ENCODE measurements at places on chromosomes 7 and 10. TPM values are rescaled to one million over a fixed set of nuclear protein-coding genes. Genes with fewer than 3 reads are reported as not detected.

DNA sequence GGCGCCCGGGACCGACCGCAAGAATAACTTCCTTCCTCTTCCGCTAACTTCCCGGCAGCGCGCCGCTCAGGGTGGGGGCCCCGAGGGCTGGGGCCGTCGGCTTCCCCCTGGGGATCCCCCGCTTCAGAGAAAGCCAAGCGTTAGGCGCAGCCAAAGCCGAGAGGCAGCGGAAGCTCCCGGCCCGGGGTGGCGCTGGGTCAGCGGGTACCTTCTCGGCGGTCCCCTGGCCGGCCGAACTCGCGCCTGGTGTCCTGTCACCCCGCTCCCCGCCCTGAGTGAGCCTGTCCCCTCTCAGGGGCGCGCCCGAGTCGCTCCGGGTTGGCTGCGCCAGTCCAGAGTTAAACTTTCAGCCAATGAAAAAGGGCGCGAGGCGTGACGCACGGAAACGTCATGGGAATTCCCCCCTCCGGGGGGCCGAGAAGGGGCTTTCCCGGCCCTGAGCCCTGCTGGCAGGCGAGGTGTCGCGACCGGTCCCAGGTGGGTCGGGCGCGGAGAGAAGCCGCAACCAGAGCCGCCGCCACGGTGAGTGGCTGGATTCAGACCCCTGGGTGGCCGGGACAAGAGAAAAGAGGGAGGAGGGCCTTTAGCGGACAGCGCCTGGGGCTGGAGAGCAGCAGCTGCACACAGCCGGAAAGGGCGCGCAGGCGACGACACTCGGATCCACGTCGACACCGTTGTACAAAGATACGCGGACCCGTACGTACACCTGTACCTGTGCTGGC lies 1.3 kb upstream of the NFKB2 start:
- no peak for DNase-seq
- H3K4me3 ChIP-seq, result peak overlapping the region; percentile 67
- H3K36me3 ChIP-seq, result no peaks in the 10 kb centered on the region
- no peaks in the 10 kb centered on the region for H3K27me3 ChIP-seq
- H3K27ac ChIP-seq, result peak overlapping the region; percentile 98

- no peaks in the 10 kb centered on the region for H3K4me1 ChIP-seq
- no peak for DNase-seq
- H3K27ac ChIP-seq, result no peak overlapping the region
- H3K27me3 ChIP-seq, result no peaks in the 10 kb centered on the region
These were observed 558.8 kb upstream of the C7orf33 start for GRCh38 chr7:148031811-148032210.

Gene ZNF775
- total RNA-seq, result 4.4 TPM

DNA sequence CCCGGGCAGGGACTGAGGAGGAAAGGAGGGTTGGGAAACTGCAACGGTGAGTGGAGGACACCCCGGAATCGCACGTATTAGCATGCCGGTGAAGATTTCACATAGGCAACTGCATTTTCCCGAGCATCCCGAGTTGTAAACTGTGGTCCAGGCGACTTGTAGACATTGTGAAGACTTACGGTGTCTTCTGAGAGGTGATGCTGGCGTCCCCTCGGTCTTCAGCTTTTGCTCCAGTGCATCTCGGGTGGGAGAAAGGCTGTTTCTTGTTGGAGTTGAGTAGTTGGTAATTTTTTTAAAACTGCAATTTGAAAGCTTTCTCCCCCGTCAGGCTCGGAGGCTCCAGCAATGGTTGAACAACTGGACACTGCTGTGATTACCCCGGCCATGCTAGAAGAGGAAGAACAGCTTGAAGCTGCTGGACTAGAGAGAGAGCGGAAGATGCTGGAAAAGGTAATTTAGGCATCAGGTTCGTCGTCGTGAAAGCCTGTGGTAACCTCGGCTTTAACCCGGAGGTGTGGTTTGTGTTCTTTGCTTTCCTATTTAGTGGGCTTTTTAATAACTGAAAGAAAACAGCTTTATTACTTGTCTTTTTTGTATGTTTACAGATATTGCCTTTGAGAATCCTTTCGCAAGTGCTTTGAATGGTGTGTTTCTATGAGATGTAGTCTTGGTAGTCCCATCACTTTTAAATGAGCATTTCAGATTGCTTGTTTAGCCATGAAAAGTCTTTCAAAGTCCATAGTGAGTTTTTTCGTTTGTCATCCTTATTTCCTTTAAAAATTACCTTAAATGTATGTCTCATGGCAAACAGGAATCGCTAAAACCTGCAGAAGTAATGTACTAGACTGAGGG lies 687 bp downstream of the HELLS start:
- DNase-seq, result no peak
- no peaks in the 10 kb centered on the region for H3K27me3 ChIP-seq
- H3K36me3 ChIP-seq, result no peaks in the 10 kb centered on the region
- H3K4me1 ChIP-seq, result peaks cover 16% of the 10 kb centered on the region

Gene ANKRD30A
- not detected for total RNA-seq

GRCh38 chr7:37916673-37917660 lies at the start of gene SFRP4:
Gene SFRP4 (minus strand): TSS chr7:37916817. CDS start chr7:37916537, 280 bp downstream.
- H3K27me3 ChIP-seq, result no peaks in the 10 kb centered on the region
- DNase-seq, result no peak
- peak within 1 kb of the TSS; percentile 81 for H3K4me3 ChIP-seq
- H3K4me1 ChIP-seq, result peaks cover 36% of the 10 kb centered on the region
- no peaks in the 10 kb centered on the region for H3K36me3 ChIP-seq

- no peaks in the 10 kb centered on the region for H3K36me3 ChIP-seq
- H3K4me3 ChIP-seq, result no peak overlapping the region
- no peaks in the 10 kb centered on the region for H3K27me3 ChIP-seq
- H3K4me1 ChIP-seq, result no peaks in the 10 kb centered on the region
- DNase-seq, result no peak
These were observed 619.8 kb upstream of the GALNT17 start for GRCh38 chr7:70512144-70512543.

DNA sequence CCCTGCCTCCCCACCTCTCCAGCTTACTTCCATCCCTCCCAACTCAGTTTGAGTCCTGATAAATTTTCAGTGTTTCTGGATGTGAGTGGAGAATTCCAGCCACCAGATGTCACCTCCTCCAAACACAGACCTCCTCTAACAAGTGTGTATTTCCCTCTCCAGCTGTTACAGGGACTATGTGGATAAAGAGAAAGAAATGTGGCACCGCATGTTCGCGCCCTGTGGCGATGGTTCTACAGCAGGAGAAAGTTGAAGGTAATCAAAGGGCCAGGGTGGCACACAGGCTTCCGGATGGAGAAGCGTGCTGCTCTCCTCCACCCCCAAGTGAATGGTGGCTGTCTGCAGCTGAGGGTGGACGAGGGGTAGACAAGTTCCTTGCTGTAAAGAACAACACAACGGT lies 14.7 kb downstream of the FKBP6 start:
- no peak overlapping the region for H3K27ac ChIP-seq
- H3K27me3 ChIP-seq, result no peaks in the 10 kb centered on the region
- peaks cover 14% of the 10 kb centered on the region for H3K4me1 ChIP-seq
- H3K4me3 ChIP-seq, result no peak overlapping the region
- no peaks in the 10 kb centered on the region for H3K36me3 ChIP-seq

Gene FGFR2
- 54.0 TPM for total RNA-seq

DNA sequence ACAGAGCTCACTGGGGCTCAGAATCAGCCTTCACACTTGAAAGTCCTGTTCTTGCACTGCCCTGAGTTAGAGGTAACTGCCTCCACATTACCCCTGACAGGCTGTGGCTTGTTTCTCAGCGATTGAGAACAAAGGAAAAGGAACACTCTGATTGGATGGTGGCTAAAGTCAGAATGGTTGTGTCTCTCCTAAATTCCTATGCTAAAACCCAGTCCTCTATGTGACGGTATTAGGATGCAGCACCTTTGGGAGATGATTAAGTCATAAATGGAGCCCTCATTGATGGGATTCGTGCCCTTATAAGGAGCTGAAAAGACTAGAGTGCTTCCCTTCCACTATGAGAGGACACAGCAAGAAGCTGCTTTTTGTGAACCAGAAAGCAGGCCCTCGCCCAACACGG lies 38.9 kb upstream of the DGKI start:
- peaks cover 50% of the 10 kb centered on the region for H3K36me3 ChIP-seq
- no peak overlapping the region for H3K27ac ChIP-seq

Data from vagina (tissue), 2 donors.